ENCODE measurements at places on chromosomes 3 and 15. TPM values are rescaled to one million over a fixed set of nuclear protein-coding genes. Genes with fewer than 3 reads are reported as not detected.
A peak's percentile ranks its signal among the peaks of the same experiment; 100 is the strongest.

PPARG gene
- total RNA-seq: 8.2 TPM

INSYN1 gene
- 14.8 TPM for total RNA-seq

- DNase-seq: no peak
Measured at GRCh38 chr3:43063114-43063513, 42.8 kb downstream of the POMGNT2 start.

DNA sequence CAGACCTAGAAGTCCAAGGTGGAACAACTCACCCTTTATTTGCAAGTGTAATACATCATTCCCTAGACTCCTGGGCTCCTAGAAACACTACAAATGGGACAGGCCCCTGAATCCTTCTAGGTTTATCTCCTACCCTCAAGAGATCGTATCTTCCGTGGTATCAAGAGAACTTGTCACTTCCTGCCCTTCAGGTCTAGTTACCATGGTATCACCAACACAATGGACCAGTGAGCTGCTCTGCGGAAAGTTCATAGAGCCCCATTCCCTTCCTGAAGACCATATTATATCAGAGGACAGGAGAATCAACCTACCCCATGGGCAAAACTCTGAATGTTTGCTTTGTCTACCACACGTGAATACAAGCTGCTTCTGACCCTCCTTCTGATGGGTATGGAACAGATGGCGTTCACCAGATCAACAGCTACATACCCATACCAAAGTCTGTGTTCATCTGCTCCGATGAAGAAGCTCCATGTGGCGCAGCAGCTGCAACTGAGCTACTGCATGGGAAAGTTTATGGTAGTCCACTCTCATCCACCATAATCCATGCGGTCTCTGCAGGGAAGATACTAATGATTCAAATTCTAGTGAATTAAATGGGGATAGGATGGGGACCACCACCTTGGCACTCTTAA lies 84.6 kb upstream of the KLF13 start:
- DNase-seq: peak; percentile 52

DNA sequence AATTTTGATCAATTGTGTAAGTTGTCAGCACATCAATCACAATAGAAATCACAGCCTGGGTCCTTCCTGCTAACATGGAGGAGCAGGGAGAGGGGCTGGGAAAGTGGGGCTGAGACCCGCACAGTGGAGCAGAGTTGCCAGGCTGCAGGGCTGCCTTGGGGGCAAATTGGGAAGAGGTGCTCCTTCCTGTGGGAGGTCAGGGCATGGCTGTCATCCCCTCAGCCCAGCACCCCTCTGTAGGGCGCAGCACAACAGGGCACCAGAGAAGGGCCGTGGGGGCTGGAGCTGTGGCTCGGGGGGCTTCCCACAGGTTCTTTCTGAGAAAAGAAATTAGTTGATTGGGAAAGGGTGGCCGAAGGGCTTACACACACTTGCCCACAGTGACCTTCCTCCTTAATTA lies 126.3 kb downstream of the NSMCE3 start:
- DNase-seq: no peak

DNA sequence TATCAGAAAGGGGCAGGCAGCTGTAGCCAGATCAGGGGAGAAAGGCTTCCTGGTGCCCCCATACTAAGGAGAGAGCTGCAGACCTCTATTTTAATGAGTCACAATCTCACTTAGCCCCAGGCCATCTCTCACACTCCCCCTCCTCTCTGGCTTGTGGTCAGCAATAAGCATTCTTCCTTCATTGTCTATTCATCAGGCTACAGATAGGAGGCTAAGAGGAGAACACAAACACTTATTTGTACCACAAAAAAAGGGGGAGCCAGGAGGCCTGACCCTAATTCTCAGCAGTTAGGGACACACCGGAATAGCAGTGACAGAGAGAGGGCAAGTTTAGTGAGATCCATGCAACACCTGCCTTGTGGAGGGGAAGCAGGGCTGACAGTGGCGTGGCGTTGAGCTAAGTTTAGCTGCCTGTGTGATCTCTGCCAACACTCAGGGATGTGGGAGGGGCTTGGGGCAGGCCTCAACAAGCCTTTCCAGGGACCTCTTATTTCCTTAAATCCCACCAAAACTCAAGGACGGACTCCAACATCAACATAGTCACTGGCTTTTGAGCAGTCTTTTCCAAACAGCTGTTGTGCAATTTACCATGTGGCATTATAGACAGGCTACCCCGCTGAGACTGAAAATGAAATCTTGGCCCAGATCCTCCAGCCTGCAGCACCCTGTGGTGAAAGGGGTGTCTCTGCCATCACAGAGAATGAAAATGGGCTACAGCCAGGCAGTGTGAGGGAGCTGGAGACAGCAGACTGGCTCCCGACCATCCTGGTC lies 191.9 kb upstream of the TSC22D2 start:
- DNase-seq: peak; percentile 90

GRCh38 chr3:11273891-11274291 lies 1.7 kb downstream of the ATG7 start:
- peak; percentile 30 for DNase-seq

- DNase-seq: no peak
Measured at GRCh38 chr3:157147099-157147803, 12.7 kb downstream of the CCNL1 start.

DNA sequence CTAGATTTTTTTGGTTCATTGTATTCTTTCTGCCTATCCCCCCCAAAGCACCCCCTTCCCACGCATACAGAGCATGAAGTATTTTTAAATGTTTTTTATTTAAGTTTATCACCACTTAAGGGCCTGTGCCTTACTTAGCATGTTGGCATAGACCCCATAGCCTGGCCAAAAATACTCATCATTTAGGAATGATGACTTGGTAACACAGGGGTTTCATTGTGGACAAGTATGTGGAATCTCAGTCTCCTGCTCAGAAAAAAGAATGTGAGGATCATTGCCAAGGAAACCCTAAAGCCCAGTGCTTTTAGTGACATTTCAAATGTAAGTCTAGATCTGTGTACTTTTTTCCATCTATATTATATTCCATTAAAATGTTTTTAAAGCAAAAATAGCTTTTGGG lies 146.3 kb downstream of the ALCAM start:
- DNase-seq: no peak

GRCh38 chr3:98013411-98014267 lies 21.5 kb downstream of the GABRR3 start:
- no peak for DNase-seq

DNA sequence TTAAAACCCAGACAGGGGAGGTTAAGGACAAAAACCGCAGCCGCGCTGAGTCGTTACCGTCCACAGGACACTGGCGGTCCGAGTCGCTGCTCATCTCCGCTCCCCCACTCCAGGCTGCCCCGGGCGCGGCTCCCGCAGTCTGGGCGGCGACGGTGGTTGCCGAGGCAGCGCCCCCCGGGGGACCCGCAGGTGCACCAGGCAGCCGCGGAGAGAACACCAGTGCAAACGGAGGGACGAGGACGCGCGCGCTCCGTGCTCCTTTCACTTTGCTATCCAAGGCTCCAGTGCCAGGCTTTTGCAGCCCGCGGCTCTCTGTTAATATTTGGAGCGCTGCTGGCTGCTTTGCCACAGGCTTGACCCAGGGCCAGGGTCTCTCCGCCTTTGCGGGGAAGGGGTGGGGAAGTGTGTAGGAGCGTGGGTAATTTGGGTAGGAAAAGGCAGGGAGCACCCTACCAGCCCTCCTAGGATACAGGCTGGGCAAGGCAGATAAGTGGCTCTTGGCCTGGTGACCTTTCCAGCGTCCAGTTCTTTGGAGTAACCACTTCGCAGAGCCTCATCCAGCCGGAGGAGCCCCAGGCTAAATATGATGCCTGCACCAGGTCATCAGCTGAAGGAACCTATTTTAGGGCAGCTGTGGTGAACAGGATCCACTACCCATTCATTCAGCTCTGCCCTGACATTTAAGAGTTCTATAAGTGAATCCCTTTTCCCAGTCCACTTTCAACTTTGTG lies at the start of gene GADL1:
GADL1 (minus strand) TSS at position 141 of the 731 bp plus-strand sequence; CDS start at position 94, 47 bp downstream.
- DNase-seq: peak; percentile 77

DNA sequence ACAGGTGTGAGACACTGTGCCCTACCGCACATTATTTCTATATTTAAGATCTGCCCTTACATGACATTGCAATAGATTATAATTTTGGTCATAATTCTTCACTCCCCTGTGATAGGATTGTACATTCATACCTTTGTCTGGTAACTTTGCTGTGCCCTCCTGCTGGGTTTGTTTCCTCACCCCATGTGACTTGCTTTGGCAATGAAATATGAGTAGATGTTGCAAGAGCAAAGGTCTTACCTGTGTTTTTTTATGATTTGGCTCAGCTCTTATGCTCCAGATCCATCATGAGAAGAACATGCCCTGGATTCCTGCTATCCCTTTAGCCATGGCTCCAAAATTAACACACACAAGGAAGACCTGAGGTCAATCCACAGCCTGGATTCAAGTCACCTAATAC lies 137.7 kb upstream of the EOMES start:
- DNase-seq: no peak

GRCh38 chr15:66151809-66152208 lies 101.7 kb downstream of the MEGF11 start:
- peak; percentile 40 for DNase-seq

GRCh38 chr3:13138833-13139145 lies 65.6 kb upstream of the IQSEC1 start:
- DNase-seq: no peak

- no peak for DNase-seq
Measured at GRCh38 chr3:115141033-115141757, 5.9 kb downstream of the ZBTB20 start.

All from tongue (tissue), 3 donors.